ENCODE measurements at places on chromosomes 3 and 15.

GRCh38 chr3:60514866-60515265 lies 736.4 kb downstream of the FHIT start:
- DNase-seq, result peak; percentile 18

DNA sequence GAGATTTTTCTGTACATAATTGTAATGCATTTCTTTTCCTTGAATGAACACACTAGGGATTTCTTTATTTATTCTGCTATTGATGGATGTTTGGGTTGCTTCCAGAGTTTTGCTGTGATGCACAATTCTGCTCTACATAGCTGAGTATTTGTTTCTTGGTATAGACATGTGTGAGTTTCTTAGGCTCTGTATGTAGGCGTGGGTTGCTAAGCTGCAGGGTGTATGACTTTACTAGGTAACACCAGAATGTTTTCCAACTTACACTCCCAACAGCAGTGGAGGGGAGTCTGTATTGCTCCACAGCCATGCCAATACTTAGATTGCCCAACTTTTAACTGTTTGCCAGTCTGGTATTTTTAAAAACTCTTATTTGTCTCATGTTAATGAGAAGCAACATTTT lies 155.5 kb upstream of the TNIK start:
- DNase-seq, result no peak

GRCh38 chr15:82951472-82952157 lies 905 bp downstream of the HOMER2 start:
- DNase-seq, result no peak

DNA sequence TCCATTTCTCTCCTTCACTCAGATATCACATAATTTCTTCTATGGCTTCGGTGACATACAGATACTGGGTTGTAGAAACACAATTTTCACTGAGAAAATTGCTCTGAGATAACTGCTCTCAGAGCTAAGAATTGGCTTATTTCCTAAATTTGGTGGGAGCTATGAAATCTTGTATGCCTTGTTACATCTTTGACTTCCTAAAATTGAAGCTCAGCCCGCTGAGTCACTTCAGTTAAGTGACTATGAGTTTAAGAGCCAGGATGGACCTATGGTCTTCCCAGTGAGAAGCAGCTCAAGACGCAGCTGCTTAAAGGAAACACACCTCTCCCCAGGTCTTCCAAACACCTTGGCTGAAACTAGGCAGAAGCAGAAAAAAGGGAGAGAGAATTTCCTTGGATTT lies 56.4 kb downstream of the EFHB start:
- DNase-seq, result no peak

DNA sequence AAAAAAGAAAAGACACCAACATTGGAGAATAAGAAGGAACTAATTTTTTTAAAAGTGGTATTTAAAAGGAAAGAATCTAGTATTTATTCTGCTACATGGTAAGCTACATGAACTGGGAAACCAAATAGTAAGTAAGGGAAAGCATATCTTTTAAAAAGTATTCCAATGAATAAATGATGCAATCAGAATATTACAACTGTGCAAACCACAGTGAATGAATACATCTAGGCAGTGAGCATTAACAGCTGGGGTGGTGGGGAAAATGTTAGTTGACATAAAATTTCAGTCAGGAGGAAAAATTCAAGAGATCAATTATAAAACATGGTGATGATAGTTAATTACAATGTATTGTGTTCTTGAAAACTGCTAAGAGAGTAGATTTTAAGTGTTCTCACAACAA lies 16.9 kb downstream of the ICE2 start:
- DNase-seq, result no peak

DNA sequence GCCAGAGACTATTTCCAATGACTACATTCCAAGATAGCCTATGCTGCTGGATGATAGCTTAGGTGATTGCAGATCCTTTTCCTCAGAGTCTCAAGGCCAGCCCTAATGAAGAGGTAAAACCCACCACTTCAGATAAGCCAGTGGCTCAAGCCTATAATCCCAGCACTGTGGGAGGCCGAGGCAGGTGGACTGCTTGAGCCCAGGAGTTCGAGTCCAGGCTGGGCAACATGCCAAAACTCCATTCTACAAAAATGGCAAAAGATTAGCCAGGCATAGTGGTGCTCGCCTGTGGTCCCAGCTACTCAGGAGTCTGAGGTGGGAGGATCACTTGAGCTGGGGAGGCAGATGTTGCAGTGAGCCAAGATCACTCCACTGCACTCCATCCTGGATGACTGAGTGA lies 495.3 kb downstream of the ZIC1 start:
- DNase-seq, result no peak

- DNase-seq, result no peak
Observed at GRCh38 chr15:94263341-94264273, 32.2 kb downstream of the MCTP2 start.

- DNase-seq, result no peak
Observed at GRCh38 chr3:157248590-157249422, 88.9 kb upstream of the CCNL1 start.

GRCh38 chr3:149479621-149480325 lies 5.3 kb downstream of the TM4SF4 start:
- DNase-seq, result no peak

DNA sequence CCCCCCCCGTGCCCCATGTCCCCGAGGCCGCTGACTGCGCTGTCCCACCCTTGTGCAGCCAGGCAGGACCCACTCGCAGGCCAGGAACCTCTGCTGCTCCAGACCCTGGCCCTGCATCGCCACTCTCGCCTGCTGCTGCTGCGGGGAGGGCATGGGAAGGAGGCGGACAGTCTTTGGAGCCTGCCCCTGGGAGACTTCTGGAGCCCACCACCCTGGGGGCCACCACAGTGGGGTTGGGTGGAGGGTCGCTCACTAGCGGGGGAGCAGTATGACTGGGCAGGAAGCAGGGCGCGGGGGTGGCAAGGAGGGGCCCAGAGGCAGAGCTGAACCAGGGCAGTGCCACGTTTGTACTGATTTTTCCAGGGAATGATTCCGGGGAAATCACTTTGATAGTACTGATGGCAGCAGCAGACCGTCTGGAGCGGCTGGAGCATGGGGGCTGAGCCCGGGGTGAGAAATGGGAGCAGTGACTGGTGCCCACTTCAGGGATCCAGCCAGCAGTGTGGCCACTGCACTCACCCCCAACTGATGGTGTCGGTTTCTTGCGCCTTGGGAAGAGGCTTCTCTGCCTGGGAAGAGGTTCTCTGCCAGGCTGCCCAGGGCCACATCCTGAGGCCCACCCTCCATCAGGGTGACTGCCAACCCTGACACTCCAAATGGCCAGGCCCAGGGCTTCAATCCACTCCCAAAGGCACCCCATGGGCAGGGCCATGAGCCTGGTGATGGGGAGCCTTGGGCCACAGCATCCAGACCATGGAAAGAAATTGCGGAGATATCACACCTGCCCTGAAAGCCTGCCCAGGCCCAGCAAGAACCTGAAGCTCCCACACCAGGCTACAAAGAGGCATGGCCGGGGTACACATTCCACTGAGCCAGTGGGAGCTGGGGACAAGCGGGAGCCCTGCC lies 53.7 kb downstream of the LSAMP start:
- DNase-seq, result no peak

GRCh38 chr3:99909714-99910495 lies 92.2 kb downstream of the CMSS1 start:
- no peak for DNase-seq

GRCh38 chr3:126476166-126477060 lies 722 bp upstream of the ZXDC start:
- no peak for DNase-seq

DNA sequence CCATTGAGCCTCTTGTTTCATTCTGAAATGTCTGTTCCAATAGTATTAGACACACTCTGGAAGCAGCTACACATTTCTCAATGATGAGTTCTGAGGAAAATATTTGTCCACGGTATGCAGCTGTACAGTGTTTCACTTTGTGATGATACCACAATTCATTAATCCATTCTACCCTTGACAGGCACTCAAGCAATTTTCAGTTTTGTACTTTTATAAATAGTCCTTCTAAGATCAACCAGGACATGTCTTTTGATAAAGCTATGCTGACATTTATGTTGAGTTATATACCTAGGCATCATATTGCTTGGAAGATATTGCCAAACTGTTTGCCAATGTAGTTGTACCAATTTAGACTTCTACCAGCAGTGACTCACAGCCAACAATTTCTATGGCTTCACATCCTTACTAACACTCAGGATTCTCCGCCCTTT lies 165.1 kb upstream of the COL8A1 start:
- DNase-seq, result no peak

DNA sequence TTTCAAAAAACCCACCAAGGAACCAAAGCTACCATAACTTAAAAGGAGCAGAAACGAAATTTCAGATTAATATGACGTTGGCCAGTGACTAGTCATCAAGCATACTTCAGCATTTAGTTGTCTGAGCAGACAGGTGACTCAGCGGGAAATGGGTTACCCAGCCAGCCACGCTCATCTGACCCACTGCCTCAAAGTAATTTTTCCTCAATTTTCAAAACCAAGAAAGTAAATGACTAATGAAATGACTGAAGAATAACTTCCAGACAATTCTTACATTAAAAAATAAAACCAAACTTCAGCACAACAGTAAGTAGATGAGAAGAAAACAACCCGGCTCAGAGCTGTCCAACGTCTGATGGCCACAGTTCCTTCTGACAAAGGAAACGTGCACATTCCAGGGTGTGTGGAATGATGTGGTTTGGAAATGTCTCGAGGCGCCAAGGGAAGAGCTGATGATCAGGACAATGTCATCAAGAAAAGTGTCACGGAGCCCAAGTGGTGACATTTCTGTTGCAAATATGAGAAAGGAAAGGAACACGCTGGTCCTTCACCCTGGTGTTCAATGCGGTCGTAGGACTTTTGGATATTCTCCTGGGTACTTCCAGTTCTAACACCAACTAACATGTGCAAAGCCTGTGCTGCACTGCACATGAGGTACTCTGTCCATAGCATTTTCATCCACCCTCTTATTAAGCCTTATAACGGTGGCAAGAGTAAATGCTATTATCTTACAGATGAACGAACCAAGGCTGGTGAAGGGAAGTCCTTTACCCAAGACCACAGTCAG lies 79.1 kb downstream of the FOXP1 start:
- DNase-seq, result no peak

GRCh38 chr15:100572362-100572983 lies 29.5 kb downstream of the LINS1 start:
- DNase-seq, result no peak

DNA sequence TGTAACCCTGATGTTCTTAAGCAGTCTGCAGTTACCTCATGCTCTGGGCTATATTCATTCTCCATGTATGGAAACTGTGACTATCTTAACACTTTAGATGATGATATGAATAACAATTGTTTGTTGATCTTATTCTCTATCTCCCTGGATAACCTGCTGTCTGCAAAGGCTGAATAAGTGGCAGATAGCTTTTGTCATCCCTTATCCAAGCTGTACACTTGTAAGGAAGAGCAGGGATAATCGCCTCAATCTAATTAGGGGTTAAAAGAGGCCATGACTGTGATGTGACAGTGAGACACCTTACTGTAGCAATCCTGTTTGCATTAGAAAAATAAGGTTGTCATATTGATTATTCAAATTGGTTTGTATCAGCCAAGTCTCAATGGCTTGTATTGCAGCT lies 123.9 kb downstream of the RSRC1 start:
- no peak for DNase-seq

DNA sequence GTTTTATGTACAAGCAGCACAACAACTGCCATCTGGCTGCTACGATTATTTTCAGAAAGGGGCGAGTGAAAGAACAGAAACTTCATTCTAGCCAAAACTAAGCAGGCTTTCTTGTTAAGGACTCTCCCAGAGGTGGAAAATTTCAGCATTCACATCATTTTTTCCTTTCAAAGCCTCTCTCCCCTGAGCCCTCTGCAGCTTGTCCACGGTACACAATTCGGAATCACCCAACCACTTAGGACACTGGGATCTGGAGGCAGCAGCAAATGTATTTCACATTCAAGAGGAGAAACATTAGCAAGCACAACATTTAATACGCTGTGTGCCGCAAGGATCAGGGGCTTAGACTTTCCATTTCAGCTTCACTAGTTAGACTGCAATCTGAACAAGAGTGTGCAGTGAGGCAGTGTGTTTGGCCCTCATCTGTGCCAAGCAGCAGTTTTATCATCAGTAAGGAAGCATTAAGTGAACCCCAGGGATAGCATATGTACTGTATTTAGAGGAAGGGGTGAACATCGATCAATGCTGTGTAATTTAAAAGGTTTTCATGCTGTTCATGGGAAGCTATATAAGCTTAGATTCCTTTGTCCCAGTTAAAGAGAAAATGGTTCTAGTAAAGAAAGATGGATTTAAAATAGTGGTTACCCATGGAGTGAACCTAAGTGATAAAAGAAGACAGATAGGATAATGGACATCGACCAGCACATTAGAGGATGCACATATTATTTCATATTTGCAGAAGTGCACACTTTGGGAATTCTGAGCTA lies 504.9 kb downstream of the TBL1XR1 start:
- no peak for DNase-seq

DNA sequence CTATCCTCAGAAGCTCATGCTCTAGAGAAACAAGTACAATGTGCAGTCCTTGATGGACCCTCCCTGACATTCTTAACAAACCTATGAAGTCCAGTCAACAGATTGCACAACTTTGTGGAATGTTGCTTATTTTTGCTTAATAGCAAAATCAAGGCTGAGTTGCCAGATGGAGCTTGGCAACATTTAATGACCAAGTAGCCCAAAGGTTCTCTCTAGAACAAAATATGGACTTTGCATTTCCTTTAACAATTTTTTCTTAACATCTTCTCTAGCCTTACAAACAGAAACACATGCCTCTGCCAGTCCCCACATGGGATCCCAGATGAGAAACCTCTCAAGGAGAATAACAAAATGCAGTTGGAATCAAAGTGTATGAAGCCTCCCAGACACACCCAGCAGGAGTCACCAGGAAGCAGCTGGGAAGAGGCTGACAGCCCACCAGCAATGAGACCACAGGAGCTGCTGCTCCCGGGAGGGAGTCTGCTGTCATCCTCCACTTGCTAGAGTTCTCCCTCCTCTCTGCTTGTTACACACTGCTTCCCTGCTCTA lies 422.5 kb upstream of the CDIN1 start:
- peak; percentile 27 for DNase-seq

- DNase-seq, result no peak
Observed at GRCh38 chr3:49657208-49657915, 16.8 kb upstream of the APEH start.

- DNase-seq, result no peak
Observed at GRCh38 chr3:67093305-67093704, 95.2 kb downstream of the KBTBD8 start.

DNA sequence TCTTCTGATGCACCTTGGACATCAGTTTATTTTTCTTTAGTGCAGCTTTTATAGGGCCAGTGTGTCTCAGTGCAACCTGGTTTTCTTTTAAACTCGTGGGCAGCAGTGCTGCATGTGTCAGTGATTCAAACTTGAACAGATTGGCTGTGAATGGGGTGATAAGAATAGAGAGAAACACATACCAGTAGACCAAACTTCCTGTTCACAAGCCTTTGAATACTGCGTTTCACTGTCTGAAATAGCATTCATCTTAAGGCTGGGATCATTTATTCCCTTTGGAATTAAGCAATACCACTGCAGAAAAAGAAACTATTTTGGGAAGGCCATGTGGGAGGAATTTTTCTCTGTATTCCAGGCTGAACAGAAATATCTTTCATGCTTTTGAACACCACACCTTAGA lies 51.7 kb downstream of the PHLDB2 start:
- DNase-seq, result no peak

GRCh38 chr3:34077417-34078195 lies 279.2 kb downstream of the PDCD6IP start:
- no peak for DNase-seq

- no peak for DNase-seq
Observed at GRCh38 chr3:104750581-104750980, 616.1 kb upstream of the ALCAM start.

- DNase-seq, result peak; percentile 35
Observed at GRCh38 chr3:115788921-115789470, 165.7 kb downstream of the GAP43 start.

- no peak for DNase-seq
Observed at GRCh38 chr15:88300089-88300488, 43.5 kb upstream of the NTRK3 start.
